NCI-H345 (cell line): ENCODE measurements at places on chromosomes 13 and 19.

- peak; percentile 13 for DNase-seq
Measured at GRCh38 chr19:8396563-8397203, 6.5 kb downstream of the RAB11B start.

DNA sequence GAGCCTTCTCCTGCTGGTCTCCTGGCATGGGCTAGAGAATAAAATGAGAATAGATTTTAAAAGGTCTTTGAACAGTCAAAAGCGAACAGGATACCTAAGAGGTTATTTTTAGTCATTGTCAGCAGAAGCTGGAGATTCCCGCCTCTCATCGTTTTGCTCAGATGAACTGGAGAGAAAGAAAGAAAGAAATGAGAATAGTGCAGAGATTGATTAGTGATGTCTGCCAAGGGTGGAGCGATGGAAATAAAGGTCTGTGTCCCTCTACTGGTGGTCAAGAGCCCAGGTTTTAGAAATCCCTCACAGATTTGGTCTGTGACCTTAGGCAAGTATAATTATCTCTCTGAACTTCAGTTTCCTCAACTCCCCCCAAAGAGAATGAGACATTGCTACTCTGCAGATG is 5.3 kb downstream of the NCAN start:
- DNase-seq, result no peak

DNA sequence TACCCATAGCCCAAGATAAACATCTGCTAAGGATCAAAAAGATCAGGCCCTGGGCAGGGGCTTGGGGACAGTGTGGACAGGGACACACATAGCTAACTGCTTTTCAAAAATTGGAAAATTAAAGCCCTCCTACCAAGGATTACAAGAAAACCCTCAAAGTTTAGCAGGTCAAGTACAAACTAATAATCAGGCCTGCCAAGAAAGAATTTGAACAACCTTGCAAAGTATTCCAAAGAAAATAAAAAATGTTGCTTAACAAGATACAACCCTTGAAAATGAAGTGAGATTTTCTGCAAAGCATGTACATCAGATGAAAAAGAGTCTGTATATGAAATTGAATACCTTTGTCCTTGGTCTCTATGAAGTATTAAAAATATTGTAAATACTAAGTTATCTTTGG is 67.3 kb downstream of the KLF12 start:
- no peak for DNase-seq

DNA sequence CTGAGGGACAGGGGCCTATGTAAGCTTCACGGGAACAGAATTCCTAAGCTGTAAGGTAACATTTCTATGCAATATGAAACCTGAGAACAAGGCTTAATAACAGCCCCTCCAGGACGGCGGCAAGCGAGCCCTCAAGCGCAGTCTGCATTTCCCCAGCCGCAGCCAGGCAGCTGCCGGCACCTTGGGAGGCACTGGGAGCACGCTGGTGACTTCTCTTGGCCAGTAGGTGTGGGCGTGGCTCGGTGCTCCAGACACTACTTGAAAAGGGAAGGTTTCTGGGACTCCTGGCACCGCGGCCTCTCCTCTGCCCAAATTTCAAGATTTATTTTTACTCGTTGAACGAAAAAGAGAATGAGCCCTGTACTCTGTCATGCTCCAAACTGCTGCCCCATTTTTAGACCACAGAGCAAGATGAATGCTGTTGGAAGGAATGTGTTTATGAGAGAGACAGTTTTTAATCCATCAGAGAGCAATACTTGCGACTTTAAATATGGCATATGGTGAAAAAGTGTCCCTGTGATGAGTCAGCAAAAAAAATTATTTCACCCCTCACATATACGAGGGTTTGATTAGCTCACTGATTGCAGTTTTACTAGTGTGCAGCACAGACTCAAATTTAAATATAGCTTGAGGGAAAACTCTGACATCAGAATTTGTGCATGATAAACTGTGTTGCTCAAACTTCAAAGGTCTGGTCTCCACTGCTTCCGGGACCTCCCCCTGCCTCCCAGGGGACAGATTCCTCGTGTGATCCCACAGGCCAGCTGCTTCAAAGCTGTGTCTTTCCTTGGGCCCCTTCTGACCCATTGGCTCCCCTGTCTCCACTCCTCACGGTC is 81.2 kb downstream of the COL4A2 start:
- DNase-seq, result no peak

GRCh38 chr19:48689449-48689848 is 6.3 kb upstream of the FUT2 start:
- no peak for DNase-seq

GRCh38 chr19:36797786-36798108 is 25.1 kb upstream of the ZNF850 start:
- no peak for DNase-seq

GRCh38 chr19:36141039-36141927 is 1.4 kb downstream of the CAPNS1 start:
- peak; percentile 95 for DNase-seq

GRCh38 chr13:74061926-74062595 is 72.1 kb downstream of the KLF12 start:
- no peak for DNase-seq

DNA sequence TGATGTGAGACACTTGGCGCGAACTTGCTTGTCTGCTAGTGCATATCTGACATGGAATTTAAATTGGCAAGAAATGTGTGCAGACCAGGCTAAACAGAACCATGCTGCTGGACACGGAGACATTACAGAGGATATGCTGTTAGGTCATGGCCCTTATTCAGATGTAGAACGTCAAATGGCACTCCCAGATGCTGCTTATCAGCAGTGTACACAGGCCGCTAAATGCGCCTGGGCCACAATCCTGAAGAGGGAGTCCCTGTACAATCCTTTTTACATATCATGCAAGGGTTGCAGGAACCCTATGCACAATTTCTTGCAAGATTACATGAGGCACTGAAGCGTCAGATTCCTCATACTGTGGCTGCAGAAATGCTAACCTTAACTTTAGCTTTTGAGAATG is 9.3 kb downstream of the ZNF350 start:
- DNase-seq, result no peak

DNA sequence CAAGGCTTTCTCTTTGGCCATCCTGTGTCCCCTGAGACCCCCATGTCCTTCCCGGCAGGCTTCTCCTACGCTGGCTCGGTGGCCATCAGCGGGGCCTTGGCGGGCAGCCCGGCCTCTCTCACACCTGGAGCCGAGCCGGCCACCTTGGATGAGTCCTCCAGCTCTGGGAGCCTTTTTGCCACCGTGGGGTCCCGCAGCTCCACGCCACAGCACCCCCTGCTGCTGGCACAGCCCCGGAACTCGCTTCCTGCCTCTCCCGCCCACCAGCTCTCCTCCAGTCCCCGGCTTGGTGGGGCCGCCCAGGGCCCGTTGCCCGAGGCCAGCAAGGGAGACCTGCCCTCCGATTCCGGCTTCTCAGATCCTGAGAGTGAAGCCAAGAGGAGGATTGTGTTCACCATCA is 14.2 kb downstream of the PLEKHJ1 start:
- no peak for DNase-seq

DNA sequence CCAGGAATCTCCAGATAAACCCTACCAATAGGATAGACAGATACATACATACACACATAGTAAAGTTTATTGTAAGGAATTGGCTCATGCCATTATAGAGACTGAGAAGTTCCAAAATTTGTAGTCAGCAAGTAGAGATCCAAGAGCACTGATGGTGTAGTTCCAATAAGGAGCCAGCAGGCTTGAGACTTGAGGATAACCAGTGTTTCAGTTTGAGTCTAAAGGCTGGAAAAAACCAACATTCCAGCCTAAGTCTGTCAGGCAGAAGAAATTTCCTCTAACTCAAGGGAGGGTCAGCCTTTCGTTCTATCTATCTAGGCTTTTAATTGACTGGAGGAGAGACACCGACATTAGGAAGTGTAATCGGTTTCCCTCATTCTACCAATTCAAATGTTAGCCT is 110.2 kb upstream of the TSHZ3 start:
- no peak for DNase-seq

GRCh38 chr13:111304603-111305289 is 15.7 kb upstream of the TEX29 start:
- DNase-seq, result no peak

DNA sequence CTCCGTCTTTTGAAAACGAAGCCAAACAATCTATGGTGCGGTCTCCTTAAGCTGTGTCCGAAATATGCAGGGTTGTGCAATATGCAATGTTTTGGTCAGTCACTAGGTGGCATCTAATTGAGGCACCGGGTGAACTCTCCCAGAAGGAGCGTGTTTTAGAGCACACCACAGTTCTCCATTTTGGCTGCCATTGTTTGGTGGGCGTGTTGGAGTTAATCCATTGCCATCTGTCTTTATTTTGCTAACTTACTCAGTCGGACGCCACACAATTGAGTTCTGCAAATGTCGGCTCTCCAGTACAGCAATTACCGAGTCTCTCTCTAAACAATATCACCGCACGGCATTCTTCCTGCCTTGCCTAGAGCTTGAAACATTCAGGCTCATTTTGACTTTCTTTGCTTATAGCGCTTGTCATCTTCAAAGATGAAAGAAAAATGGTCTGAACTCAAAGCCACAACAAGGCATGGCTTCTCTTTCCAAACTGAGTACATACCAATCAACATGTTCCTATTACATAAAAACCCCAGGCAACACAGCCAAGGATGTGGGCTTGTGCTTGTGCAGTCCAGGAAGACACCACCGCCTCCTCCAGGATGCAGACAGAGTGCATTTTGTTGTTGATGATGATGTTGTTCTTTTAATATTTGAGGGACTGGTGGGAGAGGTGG is 182.0 kb upstream of the SERP2 start:
- peak; percentile 83 for DNase-seq

- DNase-seq, result no peak
Measured at GRCh38 chr19:10977742-10978092, 16.9 kb downstream of the SMARCA4 start.

GRCh38 chr19:8468761-8469373 is 24.1 kb downstream of the HNRNPM start:
- no peak for DNase-seq

DNA sequence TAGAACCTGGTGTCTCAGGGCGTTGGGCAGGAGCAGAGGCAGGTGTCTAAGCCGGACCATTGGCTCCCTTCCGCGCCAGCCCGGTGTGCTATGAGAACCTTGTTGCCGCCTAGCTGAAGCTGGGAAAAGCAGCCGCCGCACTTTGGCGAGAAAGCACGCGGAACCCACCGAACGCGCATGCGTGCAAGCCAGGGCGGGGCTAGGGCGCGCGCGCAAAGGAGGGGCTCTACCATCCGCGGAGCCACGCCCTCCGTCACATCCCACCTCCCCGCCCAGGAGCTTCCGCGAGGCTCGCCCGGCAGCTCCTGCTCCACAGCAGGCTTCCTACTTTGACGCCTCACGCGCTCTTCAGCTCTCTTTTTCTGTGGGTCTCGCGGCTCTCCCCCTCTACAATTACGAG is 51.3 kb downstream of the WDR87 start:
- DNase-seq, result no peak

GRCh38 chr19:13881251-13881691 is 4.3 kb downstream of the NANOS3 start:
- no peak for DNase-seq

DNA sequence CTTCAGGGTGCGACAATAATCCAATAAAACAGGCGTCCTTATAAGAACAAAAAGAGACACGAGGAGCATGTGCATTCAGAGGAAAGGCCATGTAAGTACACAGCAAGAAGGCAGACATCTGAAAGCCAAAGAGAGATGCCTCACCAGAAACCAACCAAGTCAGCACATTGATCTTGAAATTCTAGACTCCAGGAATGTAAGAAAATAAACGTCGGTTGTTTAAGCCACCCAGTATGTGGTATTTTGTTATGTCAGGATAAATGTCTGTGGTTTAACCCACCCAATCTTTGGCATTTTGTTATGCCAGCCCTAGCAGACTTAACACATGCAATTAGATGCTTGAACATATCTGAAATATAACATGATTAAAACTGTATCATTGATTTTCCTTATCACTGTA is 452.0 kb downstream of the SLITRK6 start:
- no peak for DNase-seq

GRCh38 chr13:79485014-79485811 is 4.3 kb downstream of the NDFIP2 start:
- no peak for DNase-seq

- no peak for DNase-seq
Measured at GRCh38 chr13:30714629-30715371, 20.5 kb upstream of the ALOX5AP start.

DNA sequence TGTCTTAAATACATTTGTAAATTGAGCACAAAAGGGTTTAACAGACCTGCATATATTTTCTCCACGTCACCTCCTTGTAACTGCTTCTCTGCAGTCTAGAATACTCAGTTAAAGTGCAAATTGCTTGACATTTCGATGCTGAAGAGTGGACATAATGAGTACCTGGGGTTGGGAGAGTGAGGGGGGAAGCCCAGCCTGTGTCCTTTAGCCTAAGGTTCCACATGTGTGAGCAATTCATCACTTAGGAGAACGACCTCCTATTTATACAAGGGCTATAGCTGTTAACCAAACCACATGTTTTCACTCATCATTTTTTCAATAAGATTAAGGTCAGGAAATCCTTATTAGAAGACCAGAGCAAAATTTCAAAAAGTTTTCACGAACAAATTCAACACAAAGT is 29.5 kb downstream of the PCDH9 start:
- DNase-seq, result no peak

- DNase-seq, result no peak
Measured at GRCh38 chr19:51994048-51994644, 7.5 kb upstream of the ZNF350 start.

DNA sequence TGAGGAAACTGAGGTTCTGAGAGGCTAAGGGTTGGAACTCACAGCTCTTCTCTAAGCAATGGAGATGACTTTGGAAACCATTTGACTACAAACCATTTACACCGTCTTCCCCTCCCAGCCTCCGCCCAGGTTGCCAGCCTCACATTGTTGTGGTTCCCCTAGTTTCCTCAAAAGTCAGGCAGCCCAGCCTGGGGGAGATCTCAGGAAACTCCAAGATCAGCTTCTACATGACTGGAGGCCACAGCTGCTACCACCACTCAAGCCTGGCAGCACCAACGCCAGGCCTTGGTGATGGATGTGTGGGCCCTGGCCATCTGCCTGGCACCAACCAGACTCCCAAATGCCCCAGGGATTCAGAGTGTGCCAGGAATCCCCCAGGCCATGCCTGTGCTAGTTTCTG is 207.9 kb downstream of the TSHZ3 start:
- no peak for DNase-seq

DNA sequence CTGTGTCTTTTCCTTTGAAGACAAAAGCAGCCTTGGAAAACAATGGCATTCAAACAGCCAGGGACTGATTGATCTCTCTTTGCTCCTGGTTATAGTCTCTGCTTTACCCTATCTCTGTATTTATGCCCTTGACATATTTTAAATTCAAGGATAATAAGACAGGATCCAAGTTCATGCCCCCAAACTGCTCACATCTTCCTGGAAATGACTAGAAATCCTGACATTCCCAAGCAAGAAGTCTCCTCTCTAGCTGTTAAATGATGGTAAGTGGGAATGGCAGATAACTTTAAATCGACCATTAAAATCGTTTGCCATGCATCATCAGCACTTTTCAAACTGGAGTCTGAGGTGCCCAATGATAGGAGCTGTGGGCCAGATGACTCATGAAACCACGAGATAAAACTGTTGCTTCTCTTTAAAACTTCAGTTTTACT is 435.6 kb downstream of the FOXO1 start:
- no peak for DNase-seq

DNA sequence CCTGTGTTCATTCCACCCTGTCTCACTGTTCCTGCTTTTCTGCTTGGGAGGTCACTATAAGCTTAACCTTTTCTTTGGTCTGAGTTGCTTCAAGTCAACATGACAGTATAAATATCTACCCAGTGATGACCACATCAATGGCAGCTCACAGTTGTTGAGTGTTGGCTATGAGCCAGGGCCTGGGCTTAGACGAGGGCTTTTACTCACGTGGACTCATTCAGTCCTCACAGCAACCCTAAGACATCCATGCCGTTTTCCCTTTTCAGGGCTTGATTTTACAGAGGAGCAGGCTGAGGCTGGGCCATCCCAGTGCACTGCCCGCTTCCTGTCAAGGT is 10.2 kb upstream of the CCDC97 start:
- DNase-seq, result no peak
